ENCODE measurements at places on chromosomes 12 and 14.

- no peak for DNase-seq
Measured at GRCh38 chr12:79614730-79615129, 76.0 kb downstream of the PAWR start.

GRCh38 chr14:54438703-54439102 lies 2.5 kb downstream of the CNIH1 start:
- DNase-seq: no peak

GRCh38 chr12:131387281-131388163 lies 323.4 kb upstream of the SFSWAP start:
- DNase-seq: no peak

DNA sequence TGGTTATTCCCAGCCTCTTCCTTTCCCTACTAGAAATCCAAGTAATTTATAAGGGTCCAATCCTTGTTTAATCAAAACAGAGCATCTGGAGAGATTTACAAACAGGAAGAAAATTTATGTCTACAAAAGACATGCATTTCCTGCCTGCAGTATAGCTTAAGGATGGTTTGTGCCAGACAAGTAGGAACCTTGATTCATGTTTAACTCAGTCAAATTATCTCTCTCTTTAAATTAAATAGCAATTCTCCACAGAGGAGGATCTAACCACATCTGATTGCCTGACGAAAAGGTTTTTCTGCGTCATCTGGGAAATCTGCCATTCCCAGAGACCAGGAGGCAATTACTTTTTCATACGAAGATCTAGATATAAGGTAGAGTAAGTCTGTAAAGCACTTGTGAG lies 105.2 kb downstream of the ZFC3H1 start:
- DNase-seq: no peak

DNA sequence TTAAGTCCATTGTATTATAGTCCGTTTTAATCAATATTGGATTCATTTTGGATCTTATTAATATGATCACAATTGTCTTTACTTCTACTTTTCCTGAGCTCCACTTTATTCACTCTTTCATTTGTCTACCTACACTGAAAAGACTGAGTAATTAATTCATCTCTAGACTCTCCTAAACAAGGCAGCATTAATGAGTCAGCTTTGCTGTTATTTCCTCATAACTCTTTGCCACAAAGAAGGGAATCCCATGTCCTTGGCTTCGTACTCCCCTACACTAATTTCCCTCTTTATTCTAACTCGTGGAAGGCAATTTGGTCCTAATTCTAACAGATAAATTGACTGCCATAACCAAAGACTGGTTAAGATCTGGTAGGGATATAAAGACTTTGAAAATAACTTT lies 91.9 kb downstream of the ARMH4 start:
- DNase-seq: no peak

GRCh38 chr12:30822385-30823155 lies 67.8 kb upstream of the CAPRIN2 start:
- no peak for DNase-seq

- DNase-seq: no peak
Measured at GRCh38 chr12:32515137-32515873, 115.9 kb downstream of the FGD4 start.

- DNase-seq: no peak
Measured at GRCh38 chr12:89679631-89680030, 29.0 kb downstream of the ATP2B1 start.

- peak; percentile 31 for DNase-seq
Measured at GRCh38 chr12:56129206-56129941, 1.3 kb downstream of the ESYT1 start.

DNA sequence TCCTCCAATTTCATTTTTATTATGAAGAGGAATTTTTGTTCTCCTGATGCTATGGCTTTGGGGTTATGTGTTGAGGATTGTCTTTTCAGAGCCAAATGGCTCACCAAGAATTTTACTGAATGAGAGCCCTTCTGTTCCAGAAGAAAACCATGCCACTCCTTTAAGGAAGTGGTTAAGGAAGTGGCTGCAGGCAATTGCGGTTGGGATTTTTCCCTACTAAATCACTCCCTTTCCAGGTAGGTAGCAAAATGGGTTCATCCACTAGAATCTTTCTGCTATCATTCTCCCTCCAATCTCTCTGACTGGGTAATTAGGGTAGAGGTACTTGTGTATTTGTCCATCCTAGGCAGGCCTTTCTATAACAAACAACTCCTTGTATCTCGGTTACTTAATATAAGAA lies 163.1 kb downstream of the TTC8 start:
- no peak for DNase-seq

DNA sequence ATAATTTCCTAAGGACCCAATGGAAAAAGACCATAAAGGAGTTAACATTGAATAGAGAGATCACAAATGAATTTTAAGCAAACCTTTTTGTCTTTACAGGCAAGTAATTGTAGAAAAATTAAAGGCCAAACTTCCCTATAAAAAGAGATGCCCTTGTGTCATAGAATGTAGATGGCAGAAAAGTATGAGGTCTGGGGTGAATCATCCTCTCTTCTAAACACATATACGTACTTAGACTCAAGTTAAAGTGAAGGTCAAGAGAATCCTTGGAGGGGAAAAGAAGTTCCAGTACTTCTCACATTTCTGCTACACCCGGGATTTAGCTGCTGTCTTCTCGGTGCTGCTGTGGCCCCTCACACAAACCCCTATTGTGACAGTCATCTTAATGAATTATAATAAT lies 116.2 kb upstream of the ARID2 start:
- no peak for DNase-seq

DNA sequence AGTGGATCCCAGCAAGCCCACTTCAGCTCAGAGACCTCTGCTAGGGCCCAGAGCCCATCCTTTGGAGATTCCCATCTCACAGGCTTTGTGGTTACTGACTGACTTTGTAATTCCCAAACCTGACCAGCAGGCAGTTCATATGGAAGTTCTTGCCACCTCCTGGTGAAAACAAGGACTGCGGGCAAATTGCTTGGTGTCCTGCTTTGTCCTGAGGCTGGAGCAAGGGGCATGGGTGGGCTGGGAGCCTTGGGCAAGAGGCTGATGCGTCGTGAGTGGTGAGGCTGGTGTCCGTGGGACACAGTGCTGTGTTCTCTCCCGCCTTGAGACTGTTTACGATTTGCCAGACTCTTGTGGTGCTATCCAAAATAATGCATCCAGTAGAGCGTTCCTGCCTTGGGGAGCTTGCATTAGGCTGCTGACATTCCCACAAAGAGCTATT lies 91.0 kb downstream of the LRRC74A start:
- no peak for DNase-seq

- DNase-seq: no peak
Measured at GRCh38 chr14:36520601-36521525, 831 bp upstream of the NKX2-1 start.

DNA sequence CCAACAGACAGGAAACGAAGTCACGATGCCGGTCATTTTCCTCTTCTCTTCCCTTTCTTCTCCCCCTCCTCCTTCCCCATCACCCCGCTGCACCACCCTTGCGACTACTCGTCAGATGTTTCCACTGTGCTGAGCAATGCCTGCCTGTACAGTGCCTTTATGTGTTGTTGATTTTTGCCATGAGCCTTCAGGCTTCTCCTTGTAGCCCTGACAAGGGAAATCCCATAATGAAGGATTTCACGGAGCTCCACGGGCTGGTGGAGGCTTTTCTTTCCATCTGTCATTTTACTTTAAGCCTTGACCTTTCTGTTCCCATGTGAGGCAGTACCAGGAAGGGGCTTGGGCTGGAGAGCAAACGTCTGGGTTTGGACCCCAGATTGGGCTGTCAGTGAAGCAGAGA lies 28.7 kb upstream of the CCND2 start:
- DNase-seq: no peak

- DNase-seq: no peak
Measured at GRCh38 chr14:54667026-54667744, 100.3 kb downstream of the SAMD4A start.

GRCh38 chr12:62264706-62265105 lies 4.5 kb downstream of the USP15 start:
- DNase-seq: no peak

DNA sequence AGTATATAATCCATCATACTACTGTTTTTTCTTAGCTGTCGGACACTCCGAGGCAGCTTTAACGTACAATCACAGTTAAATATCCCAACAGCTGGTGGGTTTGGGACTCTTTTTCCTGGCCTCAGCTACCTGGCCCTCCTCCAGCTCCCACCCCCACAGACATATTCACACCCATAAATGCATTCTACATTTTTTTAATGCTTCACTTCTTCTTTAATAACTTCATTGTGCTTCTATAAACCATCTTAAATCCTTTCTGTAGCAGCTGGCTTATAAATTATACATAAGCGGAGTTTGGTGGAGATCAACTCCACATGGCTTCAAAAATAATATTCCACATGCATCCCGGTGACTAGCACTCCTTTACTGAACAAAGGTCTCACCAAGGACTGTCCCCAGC lies 33.3 kb downstream of the TDG start:
- no peak for DNase-seq

DNA sequence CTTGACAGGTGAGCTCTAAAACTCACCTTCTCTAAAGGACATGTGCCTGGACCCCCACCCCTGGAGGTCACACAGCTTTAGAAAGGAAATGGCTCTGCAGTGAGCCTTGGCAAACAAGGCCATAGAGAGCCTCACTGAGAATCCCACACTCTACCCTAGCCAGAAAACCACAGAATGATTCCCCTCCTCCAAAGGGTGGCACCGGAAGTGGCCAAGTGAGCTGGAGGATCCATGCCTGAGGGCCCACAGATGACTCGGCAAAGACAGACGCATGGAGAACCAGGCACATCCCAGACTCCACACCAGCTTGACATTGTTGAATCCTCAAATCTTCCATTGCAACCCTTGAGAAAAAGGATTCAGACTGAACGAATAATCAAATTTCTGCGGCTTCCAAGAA lies 54.2 kb upstream of the PTHLH start:
- no peak for DNase-seq

DNA sequence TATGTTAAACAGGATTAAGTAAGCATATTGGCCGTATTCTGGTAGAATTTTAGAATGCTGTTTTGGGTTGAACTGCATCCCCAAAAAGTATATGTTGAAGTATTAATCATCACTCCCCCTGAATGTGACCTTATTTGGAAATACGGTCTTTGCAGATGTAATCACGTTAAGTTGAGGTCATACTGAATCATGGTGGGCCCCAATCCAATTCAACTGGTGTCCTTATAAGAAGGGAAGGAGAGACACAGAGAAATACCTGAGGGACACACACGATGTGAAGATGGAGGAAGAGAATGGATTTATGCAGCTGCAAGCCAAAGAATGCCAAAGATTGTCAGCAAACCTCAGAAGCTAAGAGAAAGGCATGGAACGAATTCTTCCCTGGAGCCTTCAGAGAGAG lies 268.6 kb downstream of the ITPR2 start:
- DNase-seq: no peak

DNA sequence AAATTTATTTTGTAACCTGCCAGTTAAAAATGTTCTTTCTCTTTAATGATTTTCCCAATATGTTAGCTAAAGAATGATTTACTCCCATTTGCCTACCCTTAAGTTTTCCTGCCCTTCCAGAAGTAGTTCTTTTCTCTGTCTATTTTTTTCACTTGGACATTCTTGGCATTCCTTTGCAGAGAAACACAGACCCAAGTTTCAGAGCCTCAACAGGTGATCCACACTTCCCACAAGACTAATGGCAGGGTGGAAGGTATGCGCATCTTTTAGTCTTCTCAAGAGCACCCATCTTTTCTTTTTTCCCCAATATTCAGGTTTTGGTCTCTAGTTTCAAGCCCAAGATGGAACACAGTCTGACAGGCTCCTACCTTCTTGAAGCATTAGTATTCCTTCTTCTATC lies 420.7 kb downstream of the ADAMTS20 start:
- DNase-seq: no peak

- no peak for DNase-seq
Measured at GRCh38 chr12:55693323-55694187, 14.1 kb downstream of the ITGA7 start.

DNA sequence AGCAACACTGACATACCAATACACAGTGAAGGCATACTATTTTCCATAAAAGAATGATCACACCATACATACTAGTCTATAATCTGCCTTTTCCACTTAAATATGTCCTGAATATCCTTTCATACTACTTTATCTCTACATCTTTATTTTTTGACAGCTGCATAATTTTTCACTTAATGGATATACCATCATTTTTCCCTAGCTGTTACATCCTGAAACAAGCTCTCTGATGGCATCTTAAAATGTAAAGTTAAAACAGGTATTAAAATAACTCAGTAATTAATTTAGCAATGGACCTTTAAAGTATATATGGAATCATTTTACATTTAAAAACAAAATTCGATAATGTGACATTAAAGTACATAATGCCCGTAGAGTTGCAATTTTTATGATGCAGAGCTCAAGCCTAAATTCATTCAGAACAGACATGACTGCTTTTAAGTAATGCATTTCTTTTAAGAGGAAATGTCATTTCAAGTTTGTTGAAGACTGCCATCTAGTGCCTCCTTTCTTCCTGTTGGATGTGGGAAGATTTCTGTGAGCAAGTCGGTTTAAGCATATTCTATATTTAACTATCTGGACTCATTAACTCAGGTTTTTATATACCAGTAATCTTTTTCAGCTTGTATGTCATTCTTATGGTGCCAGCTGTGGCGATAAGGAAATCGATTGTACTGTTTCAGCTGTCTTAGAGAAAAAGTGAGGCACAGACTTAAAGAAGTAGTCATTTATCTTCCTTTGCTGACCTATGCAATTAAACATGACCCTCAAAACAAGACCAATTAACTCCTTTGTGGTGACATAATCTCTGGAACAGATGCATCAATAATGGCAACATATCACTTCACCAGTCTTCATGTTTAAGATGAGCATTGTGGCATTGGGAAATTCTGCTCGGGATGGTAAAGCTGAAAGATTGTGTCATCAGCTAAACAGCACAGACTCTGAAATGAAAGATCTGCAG lies 20.3 kb downstream of the PRICKLE1 start:
- no peak for DNase-seq

DNA sequence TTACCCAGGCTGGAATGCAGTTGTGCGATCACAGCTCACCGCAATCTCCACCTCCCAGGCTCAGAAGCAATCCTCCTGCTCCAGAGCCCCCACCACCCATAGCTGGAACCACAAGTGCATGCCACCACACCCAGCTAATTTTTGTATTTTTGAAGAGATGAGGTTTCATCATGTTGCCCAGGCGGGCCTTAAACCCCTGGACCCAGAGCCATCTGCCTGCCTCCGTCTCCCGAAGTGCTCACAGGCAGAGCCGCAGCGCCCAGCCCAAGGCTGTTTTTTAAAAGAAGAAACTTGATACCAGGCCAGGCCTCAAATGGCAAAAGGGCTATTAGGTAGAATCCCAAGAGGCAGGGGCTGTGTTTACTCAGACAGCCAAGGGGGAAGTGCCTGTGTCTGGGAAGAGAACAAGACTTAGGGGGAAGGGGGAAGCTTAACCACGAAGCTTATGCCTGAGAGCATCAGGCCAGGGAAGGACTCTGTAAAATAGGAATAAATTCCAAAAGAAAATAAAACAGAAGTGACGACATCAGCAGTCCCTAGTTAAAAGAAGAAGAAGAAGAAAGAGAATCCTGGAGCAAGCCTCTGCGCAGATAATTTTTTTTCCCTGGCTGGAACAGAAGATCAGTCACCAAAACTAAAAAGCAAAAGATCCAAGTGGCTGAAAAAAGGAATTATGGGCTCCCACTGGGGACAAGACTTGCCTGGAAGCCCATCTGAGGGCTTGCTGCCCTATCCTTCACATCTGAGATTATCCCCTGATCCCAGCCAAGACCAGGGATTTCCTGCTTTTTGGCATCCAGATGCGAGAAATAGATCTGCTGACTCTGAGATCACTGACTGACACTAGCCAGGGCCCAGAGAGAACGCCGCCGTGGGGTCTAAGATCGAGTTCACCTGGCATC lies 170.5 kb downstream of the NDUFA12 start:
- DNase-seq: no peak

- no peak for DNase-seq
Measured at GRCh38 chr12:52046859-52047258, 4.4 kb upstream of the NR4A1 start.
